ENCODE measurements at places on chromosomes 5 and 9.

DNA sequence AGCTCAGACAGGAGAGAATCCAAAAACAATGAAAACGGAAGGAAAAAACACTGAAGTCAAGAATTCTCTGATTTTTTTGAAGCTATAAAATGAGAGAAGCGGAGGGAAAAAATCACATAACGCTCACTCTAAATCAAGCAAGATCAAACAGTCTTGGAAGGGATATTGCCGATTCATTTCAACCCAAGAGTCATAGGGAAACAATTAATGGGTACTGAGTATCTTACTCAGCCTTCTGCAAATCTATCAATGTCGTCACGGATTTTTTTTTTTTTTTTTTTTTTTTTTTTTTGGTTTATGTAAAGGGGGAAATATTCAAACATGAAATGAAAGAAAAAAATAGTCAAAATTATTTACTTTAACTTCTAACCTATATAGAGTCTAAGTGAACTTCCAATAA is 9.5 kb downstream of the MEF2C start:
- no peak for DNase-seq

GRCh38 chr5:180669661-180670060 is 20.3 kb upstream of the FLT4 start:
- DNase-seq: no peak

DNA sequence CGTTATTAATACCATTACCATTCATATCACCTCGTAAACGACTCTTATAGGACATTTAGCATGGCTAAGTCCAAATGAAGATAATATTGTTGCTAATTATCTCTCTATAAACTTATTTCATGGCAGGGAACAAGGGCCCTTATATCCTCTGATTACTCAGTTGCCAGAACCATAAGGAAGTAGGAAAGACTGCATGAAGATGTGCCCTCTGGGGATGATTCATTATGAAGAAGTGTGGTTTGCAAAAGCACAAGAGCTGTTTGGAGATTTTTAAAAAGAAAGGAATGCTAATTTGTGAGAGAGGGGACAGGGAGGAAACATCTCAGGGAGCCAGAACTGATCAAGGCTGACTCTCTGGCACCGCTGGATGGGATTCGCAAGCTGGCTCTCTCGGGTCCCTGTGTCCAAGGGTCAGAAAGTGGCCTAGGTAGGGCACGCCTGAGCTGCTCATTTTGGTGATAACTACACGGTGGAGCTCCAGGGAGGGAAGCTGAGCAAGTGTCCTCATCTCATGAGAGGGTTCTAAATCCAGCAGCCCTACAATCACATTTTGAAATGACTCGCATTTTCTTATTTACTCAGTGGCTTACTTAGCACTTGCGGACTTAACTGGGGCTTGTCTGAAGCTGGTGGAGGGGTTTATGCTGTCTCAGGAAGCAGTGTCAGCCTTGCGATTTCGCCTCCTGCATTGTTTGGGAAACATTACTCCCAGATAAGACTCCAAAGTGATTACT is 136.8 kb downstream of the C5orf15 start:
- DNase-seq: peak; percentile 11

- no peak for DNase-seq
Measured at GRCh38 chr5:174919351-174919750, 195.0 kb downstream of the MSX2 start.

GRCh38 chr9:105083256-105083655 is 155.3 kb upstream of the ABCA1 start:
- DNase-seq: no peak

DNA sequence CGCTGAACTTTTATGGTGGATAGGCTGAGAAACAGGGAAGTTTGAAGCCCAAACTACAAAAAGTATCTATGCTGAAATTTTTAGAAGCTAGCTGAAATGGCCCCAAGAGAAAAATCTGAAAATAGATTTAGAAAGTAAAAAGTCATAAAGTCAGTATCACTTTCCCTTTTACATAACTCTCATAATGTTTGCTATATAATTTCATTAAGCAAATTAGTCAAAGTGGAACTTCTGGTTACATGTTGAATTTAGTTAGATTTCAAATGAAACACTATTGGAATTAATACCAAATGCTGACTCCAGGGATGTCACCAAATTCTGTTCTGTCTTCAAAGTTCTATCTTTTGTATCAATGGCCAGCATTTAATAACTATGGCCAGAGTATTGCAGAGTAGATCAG is 126.9 kb downstream of the TTC39B start:
- DNase-seq: no peak

DNA sequence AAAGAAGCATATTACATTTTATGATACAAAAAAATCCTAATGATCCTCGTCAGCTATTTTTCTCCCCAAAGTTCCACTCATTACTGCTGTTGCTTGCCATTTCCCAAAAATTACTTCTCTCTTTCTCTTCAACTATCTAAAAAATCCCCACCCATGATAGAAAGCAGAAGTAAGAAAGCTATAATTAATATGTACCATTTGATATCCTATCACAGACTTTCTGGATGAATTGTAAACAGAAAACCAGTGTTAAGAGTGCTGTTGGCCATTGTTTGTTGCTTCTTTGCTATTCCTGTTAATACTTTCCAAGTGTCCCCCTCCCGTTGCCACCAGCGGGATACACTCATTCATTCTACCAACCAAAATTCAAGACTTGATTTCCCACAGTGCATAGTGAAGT is 136.3 kb upstream of the SMARCA2 start:
- DNase-seq: no peak

DNA sequence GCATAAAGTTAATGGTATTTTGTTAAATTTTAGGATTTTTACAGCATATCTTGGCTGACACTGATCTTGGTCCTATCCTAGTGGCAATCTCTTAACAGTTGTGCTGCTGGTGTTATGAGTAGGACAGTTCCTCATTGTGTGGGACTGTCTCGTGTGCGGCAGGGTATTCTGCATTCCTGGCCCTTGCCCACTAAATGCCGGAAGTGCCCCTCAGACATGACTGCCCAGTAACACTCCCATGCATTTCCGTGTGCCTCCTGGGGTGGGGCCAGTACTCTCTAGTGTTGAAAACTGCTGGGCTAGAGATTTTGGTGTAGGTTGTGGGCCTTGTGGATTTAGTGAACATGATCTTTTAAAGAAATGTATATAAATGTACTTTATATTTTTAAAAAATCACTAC is 227.1 kb upstream of the DMRT1 start:
- DNase-seq: no peak

GRCh38 chr9:109401169-109401989 is 80.5 kb upstream of the EPB41L4B start:
- DNase-seq: peak; percentile 56

DNA sequence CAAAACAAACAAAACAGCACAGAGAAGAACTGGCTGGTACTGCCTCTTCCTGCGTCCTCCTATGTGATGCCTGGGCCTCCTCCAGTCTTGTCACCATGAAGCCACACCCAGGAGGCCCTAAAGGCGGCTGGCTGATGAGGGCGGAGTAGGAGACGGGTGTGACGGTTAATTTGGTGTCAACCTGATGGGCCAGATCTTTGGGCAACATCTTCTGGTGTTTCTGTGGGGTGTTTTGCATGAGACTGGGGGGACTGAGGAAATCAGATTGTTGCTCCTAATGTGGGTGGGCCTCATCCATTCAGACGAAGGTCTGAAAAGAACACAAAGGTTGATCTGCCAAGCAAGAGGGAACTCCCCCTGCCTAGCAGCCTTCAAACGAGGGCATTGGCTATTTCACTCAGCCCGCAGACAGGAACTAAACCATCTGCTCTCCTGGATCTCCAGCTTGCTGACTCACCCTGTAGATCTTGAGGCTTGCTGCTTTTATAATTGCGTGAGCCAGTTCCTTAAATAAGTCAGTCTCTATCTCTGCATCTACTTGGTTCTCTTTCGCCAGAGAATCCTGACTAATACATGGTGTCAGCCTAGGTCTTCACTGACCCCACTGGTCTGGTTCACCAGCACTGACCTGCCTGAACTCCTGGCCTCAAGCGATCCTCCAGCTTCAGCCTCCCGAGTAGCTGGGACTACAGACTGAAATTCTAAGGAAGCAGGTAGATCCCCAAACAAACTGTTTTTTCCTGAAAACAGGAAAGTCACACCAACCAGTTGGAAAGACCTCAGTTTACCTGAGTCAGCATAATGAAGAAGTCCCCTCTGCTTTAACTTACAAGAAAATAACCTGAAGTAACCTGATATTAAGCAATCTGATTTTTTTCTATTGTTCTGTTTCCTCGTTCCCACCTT is 12.8 kb upstream of the ZFP62 start:
- DNase-seq: peak; percentile 55

GRCh38 chr5:9394221-9394620 is 151.7 kb downstream of the SEMA5A start:
- no peak for DNase-seq

DNA sequence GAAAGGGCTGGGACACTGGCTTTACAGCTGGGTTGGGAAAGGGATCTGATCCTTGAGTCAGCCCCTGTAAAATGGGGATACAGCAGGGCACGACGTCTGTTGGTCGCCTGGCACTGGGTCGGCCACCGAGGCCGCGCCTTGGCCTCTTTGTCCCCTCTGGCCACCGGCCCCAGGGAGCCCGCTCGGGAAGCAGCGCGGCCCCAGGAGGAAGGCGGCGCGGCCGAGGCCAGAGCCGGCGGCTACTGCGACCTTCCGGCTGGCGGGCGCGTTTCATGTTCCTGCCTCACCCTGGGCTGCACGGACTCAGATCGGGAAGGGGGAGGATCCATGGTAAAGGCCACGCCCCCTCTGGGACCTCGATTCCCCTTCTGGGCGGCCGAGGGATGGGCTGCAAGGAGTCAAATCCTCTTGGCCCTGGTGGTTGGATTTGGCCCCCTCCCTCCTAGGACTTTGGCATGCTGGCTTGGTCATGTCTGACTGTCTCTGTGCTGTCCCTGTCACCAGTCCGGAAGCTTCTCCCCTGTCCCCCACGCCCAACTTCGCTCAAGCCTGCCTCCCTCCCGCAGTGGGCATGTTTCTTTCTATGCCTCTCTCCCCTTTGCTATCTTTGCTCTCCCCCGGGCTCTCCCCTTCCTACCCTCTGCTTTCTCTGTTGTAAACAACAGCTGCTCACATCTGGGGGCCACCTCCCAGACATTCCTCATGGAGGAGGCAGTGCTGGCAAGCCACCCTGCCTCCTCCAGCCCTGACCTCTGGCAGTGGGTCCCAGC is 25.8 kb downstream of the FPGS start:
- DNase-seq: peak; percentile 63

- no peak for DNase-seq
Measured at GRCh38 chr9:123536455-123536868, 180.5 kb downstream of the CRB2 start.

- DNase-seq: no peak
Measured at GRCh38 chr9:6758248-6758497, 400 bp downstream of the KDM4C start.

DNA sequence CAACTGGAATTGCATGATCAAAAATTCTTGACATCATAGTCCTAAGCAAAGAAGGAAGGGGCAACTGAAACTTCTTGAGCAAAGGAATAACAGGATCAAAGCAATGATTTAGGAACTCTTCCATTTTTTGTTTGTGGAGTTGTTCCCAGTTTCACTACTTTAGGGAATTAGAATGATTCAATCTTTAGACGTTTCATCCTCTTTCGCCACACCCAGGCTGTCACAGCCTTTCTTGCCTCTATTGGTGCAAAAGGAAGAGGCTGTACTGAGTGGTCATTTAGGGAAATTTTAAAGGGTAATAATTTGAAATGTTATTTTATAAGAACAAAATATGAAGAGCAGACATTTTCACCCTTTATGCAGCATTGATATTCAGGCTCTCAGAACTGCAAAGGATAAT is 1026.0 kb upstream of the ARRDC3 start:
- DNase-seq: peak; percentile 15

All from iris pigment epithelial cell (primary cell).